Natural killer cell treated with Interleukin-12 subunit alpha and Interleukin-12 subunit beta and Interleukin-15 and Interleukin-18, amount 100 ng/mL, for 72 hours (primary cell): ENCODE measurements at places on chromosomes 16 and 17. TPM values are rescaled to one million over a fixed set of nuclear protein-coding genes. Genes with fewer than 3 reads are reported as not detected.

MEIOB gene
- total RNA-seq, result not detected

ZNF75A gene
- total RNA-seq, result 43.0 TPM

CCL18 gene
- not detected for total RNA-seq

PTGES3L gene
- 1.3 TPM for total RNA-seq

IL21R gene
- total RNA-seq, result 64.4 TPM

PRSS33 gene
- total RNA-seq, result not detected

PRSS22 gene
- total RNA-seq, result 0.86 TPM
